ENCODE measurements at places on chromosomes 4 and X.

DNA sequence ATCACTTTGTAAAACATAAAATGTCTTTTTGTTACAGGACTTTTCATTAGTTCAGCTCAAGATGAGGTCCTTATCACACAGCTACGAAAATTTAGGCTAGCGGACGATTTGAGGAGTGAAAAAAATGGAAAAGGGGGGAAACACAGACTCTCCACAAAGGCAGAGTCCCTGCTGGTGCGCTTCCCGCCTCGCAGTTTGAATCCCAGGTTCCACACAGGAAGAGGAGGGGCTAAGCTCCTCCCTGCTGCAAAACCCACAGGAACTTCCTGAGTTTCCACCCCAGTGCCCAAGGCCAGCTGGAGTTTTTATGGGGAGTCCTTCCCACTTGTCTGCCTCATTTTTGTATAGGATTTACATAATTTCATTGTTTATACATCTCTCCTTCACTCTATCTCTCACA is 11.2 kb downstream of the ADAM29 start:
- DNase-seq = no peak

DNA sequence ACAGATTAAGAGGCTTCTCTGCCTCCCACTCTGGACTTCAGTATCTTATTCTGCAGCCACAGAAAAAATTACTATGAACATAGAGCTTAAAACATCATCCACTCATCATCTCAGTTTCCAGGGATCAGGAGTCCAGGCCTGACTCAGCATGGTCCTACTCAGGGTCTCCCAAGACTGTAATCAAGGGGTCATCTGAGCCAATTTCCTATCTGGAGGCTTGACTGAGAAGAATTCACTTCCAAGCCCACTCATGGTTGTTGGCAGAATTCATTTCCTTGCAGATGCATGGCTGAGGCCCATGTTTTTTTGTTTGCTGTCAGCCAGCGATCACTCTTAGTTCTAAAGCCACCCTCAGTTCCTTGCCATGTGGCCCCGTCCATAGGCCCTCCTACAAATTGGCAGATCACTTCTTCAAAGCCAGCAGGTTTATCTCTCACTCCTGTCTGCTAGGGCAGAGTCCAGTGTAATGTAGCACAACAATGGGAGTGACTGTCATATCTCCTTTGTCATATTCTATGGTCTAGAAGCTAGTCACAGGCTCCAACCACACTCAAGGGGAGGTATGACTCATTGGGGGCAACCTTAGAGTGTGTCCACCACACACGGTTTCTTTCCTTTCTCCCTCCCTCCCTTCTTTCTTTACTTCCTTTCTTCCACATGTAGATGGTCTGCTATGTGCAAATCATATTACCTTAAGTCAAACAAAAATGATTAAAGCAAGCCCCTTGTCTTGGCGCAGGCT is 251.6 kb downstream of the QDPR start:
- DNase-seq = no peak

DNA sequence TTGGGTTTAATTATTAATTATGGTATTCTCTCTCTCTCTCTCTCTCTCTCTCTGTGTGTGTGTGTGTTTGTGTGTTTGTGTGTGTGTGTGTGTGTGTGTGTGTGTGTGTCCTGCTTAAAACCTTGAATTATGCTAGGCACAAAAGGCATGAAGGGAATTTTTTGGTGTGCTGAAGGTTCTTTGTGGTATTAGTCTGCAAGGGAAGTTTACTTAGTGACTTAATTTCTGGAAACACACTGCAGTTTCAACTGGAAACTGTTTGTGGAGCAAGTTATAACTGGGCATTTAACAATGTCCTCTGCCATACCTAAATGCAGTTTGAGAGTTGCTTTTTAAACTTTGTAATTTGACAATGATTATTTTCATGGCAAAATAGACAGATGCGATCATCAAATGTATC is 111.7 kb downstream of the FRMPD4 start:
- peak; percentile 37 for DNase-seq

GRCh38 chrX:148629434-148629833 is 129.0 kb downstream of the AFF2 start:
- no peak for DNase-seq

All from fibroblast of skin of abdomen (primary cell).